Keratinocyte (primary cell): ENCODE measurements at places on chromosomes 1 and 21. TPM values are rescaled to one million over a fixed set of nuclear protein-coding genes. Genes with fewer than 3 reads are reported as not detected.

The ATP1A4 gene
- not detected in 3 replicates for polyA plus RNA-seq

The LMX1A gene
- not detected in 3 replicates for polyA plus RNA-seq

The GPATCH3 gene
- polyA plus RNA-seq: 5.7 to 7.3 TPM (median 7.1 TPM) in 3 replicates

DNA sequence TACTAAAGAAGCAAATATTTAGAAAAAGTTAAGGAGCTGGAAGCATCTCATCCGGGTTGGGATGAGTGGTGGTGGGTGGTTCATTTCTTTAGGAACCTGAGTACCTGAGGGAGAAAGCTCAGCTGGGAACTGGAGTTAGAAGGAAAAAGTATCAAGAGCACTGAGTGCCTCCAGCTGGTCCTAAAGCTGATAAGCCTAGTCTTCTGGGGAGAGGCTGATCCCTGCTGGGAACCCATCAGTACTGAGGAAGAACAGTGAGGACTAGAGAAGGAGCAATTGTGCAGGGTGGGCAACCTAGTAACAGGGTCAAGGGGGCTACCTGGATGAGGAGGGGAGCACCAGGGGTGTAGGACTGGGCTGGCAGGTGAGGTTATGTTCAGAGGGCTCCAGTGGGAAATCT is 89.5 kb downstream of the RUNX1 start:
- DNase-seq: no peak

DNA sequence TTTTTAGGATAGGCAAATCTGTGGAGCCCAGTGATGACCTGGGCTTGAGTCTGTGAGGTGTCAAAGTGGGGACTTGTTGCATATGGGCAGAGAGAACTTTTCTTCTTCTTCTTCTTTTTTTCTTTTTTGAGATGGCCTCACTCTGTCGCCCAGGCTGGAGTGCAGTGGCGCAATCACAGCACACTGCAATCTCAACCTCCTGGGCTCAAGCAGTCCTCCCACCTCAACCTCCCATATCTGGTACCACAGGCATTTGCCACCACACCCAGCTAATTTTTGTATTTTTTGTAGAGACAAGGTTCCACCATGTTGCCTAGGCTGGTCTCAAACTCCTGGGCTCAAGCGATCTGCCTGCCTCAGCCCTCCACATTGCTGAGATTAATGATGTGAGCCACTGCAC is 80.3 kb downstream of the RD3 start:
- no peak for DNase-seq

- no peak for DNase-seq
These were observed 36.8 kb upstream of the BMP8B start for GRCh38 chr1:39825432-39825941.

DNA sequence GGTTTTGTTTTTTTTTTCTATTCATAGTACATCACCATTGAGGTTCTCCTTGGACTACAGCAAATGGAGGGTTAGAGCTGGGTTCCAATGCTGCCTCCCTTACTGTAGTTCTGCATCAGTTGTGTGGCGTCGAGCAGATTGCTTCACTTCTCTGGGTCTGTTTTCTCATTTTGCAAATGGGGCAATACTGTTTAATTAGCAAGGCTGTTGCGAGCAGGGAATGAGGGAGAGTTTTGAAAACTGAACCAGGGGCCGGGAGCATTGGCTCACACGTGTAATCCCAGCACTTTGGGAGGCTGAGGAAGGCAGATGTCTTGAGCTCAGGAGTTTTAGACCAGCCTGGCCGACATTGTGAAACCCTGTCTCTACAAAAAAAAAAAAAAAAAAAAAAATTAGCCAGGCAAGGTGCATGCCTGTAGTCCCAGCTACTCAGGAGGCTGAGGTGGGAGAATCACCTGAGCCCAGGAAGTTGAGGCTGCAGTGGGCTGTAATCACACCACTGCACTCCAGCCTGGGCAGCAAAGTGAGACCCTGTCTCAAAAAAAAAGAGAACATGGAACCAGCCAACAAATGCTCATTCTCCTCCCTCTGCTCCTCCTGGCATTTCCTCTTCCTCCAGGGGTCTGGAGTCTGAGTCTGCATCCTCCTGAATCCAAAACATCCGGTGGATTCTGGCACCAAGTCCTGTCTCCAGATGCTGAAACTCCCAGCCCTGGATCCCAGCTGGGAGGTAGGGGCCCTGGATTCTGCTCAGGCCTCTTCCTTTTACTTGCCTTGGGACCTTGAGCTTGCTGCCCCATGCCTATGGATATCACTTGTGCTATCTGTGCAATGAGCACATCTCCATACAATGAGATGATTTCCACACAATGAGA is 3.7 kb upstream of the PLOD1 start:
- DNase-seq: no peak

DNA sequence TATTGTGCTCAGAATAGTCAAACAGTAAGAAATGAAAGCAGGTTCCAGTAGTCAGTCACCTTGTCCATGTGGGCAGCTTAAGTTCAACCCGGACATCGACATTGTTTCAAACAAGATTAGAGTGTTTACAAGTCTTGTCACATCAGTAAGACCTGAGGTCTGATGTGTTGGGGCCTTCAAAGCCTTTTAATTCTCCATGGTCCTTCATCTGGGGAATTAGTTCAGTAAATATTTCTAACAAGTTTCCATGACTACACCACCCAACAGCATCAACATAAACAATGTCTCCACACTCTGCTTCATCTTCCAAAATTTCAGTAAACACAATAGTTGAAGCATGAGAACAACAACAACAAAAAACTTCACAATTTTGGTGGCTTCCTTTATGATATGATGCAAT is 15.1 kb upstream of the ADORA1 start:
- no peak for DNase-seq

GRCh38 chr21:32065654-32066053 is 192.8 kb downstream of the HUNK start:
- no peak for DNase-seq

GRCh38 chr1:176884286-176884685 is 280.2 kb downstream of the ASTN1 start:
- DNase-seq: no peak

DNA sequence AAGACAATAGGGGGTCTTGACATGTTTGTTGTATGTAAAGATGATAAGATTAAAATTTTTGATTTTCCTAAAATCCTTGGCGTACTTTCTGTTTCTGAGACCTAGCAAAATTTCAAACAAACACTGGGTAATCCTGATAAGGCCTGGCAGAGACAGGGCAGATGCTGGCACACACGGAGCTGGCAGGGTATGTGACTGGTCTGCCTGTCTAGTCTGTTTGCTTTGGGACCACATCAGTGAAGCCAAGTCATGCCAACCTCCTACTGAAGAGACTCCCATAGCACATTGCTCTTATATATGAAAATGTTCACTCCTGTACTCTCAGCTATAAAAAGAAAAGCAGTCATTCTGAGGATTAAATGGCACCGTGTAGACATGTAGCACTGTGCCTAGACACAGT is 14.1 kb downstream of the TOR3A start:
- DNase-seq: no peak

DNA sequence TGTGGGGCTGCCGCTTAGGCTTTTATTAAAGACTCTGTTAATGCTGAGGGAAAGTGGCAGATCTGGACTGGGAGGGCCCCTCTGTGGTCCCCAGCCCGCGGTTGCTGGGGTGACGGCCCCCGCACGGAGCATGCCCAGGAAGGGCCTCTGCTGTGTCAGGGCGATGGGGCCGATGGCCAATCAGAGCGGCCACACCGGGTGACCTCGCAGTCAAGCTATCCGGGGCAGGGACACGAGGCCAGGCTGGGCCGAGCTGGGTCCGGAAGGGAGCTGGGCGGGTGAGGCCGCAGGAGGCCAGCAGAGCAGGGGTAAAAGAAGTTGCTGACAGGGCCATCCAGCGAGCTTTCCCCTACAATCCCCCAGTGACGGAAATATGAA is 145.1 kb downstream of the CASZ1 start:
- DNase-seq: no peak

GRCh38 chr1:53020588-53020987 is 41.4 kb upstream of the PODN start:
- no peak for DNase-seq

- DNase-seq: no peak
These were observed 248.5 kb downstream of the USP25 start for GRCh38 chr21:15978215-15978738.

- DNase-seq: no peak
These were observed 329.3 kb downstream of the BARHL2 start for GRCh38 chr1:90387805-90388204.
